RPMI7951 (cell line): ENCODE measurements at places on chromosomes 2 and 18. TPM values are rescaled to one million over a fixed set of nuclear protein-coding genes. Genes with fewer than 3 reads are reported as not detected.

- no peak for DNase-seq
Measured at GRCh38 chr18:3935305-3935704, 485.3 kb downstream of the TGIF1 start.

DQX1 gene
- total RNA-seq, result 0.20 and 0.36 TPM in 2 replicates

- no peak for DNase-seq
Measured at GRCh38 chr2:105701042-105701441, 43.7 kb upstream of the NCK2 start.

GRCh38 chr2:51013079-51013932 is 18.6 kb downstream of the NRXN1 start:
- DNase-seq, result no peak

DNA sequence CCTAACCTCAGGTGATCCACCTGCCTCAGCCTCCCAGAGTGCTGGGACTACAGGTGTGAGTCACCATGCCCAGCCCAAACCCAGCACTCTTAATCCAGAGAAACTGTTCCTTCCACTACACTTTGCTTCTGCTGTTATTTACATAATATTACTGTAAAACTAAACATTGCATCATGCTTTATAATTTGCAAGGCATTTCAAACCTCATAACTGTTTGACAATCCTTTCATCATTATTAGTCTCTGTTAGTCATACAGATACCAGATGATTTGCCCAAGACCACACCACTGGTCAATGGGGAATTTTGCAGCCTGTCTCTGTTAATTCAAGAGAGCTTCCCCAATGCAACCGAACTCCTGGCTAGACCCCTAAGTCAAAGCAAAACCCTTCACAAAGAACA is 338.3 kb downstream of the ALK start:
- no peak for DNase-seq

DNA sequence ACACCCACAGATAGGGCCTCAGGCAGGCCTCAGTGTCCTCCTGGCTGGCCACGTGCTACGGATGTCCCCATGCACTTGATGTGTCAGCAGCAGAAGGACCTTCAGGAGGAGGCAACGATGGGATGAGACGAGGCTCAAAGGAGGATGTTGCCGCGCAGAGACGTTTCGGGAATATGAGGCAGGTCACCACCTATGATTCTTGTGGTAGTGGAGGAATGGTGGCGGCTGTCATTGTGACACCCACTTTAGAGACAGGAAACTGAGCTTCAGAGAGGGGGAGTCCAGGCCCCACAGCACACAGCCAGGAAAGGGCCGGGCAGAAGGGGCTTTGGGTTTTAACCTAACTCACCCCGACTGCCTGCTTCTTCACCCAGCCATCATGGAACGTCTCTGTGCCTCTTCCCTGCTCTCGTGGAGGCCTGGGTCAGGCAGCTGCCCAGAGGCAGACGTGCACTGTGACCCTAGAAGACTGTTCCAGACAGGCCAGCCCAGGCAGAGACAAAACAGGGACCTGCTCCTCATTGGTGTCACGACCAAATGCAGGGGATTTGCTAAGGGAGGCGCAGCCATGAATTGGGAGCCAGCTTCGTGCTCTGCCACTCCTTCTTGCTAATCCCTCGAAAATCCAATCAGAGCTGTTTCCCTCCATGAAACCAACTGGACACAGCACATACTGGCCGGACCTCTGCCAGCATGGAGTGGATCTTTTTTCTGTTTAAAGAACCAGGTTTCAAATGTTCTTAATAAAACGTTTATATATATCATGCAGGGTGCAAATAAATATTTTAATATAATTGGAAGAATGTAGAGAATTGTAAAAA is 169.2 kb downstream of the ASB1 start:
- DNase-seq, result no peak

NPC1 gene
- total RNA-seq, result 17.3 and 17.9 TPM in 2 replicates

DPYSL5 gene
- not detected in 2 replicates for total RNA-seq

UGT1A10 gene
- 0.29 TPM in 1 of 2 replicates, not detected in the other for total RNA-seq

PTH2R gene
- total RNA-seq, result not detected in 2 replicates

CDH20 gene
- total RNA-seq, result not detected in 2 replicates

DNA sequence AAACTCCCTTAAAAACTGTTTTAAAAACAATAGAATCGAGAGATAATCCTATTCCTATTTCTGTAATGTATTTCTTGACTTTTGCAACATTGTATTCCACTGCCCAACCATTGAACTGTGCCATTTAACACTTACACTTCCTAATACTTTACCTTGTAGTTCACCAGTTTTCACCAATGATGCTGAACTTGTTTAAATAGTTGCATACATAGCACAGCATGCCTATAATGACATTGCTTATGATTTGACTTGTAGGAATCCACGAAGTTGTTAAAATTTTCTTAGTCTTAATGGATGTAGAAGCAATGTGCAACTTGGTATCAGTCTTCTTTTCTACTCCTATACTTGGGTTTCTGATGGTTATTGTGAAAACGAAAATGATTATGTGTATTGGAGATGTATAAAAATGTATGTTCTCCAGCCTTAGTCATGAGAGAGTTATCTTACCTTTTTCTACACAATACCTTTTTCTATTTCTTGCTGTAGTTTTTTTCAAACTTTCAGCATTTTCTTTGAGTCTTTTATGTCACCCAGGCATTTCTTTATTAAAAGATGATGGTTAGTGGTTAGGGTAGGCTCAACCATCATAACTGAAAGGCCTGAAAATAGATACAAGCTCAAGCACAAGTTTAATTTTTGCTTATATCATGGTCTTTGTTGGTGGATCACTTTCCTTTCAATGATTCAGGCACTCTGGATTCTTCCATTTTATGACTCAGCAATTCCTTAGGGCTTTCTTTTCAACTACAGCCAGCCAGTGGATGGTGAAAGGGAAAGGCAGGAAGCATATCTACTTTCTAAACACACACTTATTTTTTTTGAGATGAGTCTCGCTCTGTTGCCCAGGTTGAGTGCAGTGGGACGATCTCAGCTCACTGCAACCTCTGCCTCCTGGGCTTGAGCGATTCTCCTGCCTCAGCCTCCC is 9.4 kb downstream of the GPD2 start:
- DNase-seq, result peak; percentile 86

GRCh38 chr2:134462275-134462674 is 208.4 kb downstream of the MGAT5 start:
- DNase-seq, result no peak

SERPINB7 gene
- 10.0 and 13.1 TPM in 2 replicates for total RNA-seq

- peak; percentile 31 for DNase-seq
Measured at GRCh38 chr2:135149251-135149650, 97.2 kb downstream of the RAB3GAP1 start.

DNA sequence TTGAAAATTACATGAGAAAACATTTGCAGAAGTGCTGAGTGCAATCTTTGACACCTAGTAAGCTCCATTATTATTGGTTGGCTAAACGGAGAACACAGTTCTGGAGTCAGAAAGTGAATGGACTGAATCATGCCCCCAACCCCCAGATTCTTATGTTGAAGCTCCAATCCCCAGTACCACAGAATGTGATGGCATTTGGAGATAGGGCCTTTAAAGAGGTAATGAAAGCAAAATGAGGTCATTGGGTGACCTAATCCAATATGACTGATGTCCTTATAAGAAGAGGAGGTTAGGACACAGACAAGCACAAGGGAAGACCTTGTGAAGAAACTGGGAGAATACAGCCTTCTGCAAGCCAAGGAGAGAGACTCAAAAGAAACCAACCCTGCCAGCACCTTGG is 200.9 kb upstream of the EPAS1 start:
- peak; percentile 46 for DNase-seq

DNA sequence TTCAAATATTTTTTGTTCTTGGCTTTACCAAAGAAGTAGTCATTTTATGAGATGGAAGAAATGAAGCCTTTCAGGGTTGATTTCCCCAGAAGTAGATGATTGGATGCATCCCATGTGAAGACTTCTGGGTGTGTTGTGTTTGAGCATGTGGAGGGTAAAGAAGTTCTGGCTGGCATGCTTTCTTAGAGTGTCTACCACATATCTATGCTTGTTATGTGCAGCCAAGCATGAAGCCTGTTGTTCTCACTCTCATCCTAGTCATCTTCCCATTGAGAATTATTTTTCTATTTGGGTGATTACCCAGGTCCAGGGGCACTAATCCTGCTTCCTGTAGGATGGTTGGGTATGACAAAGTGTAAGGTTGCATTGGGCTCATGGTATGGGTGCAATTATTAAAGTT is 472.9 kb downstream of the PTPRM start:
- DNase-seq, result peak; percentile 5

GRCh38 chr18:7735196-7735595 is 168.1 kb downstream of the PTPRM start:
- no peak for DNase-seq

GRCh38 chr2:12236136-12236844 is 480.4 kb upstream of the TRIB2 start:
- no peak for DNase-seq

DNA sequence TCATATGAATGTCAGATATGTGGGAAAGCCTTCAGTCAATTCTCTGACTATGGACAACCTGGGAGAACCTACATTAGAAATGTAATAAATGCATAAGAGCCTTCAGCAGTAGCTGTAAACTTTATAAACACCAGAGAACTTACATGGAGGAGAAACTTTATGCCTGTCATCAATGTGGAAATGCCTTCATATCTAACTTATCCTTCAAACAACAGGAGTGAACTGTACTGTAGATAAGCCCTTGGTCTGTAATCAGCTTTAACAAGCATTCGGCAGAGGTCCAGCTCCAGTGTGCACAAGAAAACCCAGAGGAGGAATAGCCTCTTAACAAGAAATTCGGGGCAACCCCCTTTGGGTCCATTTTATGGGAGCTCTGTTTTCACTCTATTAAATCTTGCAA is 14.8 kb upstream of the UXS1 start:
- DNase-seq, result no peak

DNA sequence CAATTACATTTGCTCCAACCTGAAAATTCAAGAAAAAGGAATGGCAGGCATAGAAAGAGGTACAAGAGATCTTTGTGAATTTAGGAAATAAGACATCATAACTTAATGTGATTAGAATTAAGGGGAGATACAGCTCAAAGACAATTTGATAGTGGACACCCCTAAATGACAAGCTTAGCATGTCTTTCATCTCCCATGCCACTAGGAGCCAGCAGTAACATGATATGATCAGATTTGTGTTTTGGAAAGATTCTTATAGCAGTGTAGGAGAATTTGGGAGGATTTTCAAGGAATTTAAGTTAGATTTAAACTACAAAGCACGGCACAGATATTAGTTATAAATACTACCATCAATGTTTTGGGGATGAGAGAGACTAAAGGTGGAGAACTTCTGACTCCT is 340.8 kb downstream of the RDH14 start:
- DNase-seq, result no peak

C2orf92 gene
- 3.3 and 4.9 TPM in 2 replicates for total RNA-seq

DNA sequence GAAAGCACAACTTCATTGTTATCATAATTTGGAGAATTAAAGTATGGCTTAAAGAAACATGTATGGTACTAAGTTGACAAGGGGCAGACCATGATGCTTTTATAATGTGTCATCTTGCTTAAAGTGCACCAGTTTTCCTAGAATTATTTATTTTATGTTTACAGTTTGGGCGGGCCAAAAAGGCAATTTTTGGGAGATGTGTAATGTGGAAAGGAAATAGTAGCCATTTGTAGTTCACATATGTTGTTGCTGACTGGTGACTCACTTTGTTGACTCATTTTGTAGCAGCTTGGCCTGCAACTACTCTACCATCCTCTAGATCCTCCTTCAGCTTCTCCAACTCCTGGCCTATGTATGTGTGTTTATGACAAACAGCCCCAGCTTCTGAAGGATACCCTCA is 7.7 kb downstream of the ZSCAN30 start:
- DNase-seq, result peak; percentile 76

- DNase-seq, result peak; percentile 20
Measured at GRCh38 chr2:173288561-173288960, 66.1 kb upstream of the CDCA7 start.

RPIA gene
- 6.8 and 10.3 TPM in 2 replicates for total RNA-seq

DNA sequence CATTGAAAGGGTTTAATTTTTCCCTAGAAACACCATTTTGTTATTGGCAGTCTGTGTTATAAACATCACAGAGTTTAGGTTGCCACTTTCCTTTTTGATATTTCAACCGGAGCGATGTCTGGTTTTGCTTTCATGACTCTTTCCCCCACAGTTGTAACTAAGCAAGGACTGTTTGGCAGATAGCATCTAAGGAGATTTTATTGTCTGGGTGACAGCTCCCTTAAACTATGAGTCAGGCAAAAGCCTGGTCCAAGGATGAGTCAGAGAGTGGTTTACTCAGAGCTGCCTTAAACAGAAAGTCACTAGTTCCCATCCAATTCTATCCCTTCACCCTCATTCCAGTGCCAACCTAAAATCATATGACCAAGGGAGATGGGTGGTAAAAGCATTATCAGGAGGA is 341.6 kb upstream of the VWC2L start:
- peak; percentile 99 for DNase-seq

- DNase-seq, result no peak
Measured at GRCh38 chr2:2751715-2752315, 420.7 kb upstream of the MYT1L start.

DNA sequence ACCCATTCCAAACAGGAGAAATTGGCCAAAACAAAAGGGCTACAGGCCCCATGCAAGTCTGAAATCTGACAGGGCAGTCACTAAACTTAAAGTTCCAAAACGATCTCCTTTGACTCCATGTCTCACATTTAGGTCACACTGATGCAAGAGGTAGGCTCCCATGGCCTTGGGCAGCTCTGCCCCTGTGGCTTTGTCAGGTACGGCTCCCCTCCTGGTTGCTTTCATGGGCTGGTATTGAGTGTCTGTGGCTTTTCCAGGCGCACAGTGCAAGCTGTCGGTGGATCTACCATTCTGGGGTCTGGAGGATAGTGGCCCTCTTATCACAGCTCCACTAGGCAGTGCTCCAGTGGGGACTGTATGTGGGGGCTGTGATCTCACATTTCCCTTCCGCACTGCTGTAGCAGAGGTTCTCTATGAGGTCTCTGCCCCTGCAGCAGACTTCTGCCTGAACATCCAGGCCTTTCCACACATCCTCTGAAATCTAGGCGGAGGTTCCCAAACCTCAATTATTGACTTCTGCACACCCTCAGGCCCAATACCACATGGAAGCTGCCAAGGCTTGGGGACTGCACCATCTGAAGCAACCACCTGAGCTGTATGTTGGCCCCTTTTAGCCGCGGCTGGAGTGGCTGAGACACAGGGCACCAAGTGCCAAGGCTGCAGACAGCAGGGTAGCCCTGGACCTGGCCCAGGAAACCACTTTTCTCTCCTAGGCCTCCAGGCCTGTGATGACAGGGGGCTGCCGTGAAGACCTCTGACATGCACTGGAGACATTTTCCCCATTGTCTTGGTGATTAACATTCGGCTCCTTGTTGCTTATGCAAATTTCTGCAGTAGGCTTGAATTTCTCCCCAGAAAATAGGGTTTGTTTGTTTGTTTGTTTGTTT is 28.7 kb downstream of the PARD6G start:
- no peak for DNase-seq

DNA sequence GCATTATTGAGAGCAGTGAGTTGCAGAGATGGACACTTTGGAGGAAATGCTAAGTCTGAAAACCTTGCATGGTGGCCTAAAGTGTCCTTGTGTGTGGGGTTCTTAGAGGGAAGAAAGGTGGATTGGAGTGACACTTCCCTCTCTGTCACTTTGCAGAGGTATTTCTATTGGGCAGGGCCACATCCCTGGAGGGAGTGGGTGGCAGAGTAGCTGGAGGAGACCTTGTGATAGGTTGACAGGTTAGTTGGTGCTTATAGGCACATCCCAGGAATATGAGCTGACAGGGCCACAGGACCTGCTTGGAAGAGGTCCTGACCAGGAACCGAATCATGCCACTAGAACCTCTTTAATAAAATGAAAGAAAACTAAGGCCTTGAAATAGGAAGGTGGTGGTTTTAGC is 972 bp upstream of the IGFBP5 start:
- DNase-seq, result no peak

MYL1 gene
- not detected in 2 replicates for total RNA-seq

TNFAIP6 gene
- 7.3 and 8.8 TPM in 2 replicates for total RNA-seq
